ENCODE measurements at places on chromosomes 6 and 20.

DNA sequence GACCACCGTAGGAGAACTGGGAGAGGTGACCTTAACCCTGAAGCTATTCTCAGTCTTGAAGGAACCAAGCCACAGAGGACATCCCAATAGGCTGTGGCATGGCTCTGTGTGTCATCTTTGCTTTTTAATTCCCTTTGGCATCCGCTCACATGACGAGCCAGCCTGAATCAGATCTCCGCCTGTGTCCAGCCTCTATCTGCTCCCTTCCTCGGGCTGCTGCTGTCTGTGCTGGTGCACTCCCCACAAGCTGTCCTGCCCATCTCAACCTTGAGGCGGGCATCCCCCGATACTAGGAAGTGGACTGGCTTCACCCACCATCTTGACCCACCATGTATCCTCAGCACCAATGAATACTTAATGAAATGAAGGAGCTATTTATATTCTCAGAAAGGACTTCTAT, 111.9 kb downstream of the SLC23A2 start:
- no peaks in the 10 kb centered on the region for H3K36me3 ChIP-seq
- no peaks in the 10 kb centered on the region for H3K27me3 ChIP-seq
- no peak overlapping the region for H3K4me3 ChIP-seq
- no peak for DNase-seq
- H3K4me1 ChIP-seq: no peaks in the 10 kb centered on the region
- no peak overlapping the region for H3K27ac ChIP-seq

GRCh38 chr20:25243416-25243979, 4.4 kb upstream of the PYGB start:
- H3K27me3 ChIP-seq: no peaks in the 10 kb centered on the region
- DNase-seq: no peak
- H3K4me1 ChIP-seq: no peaks in the 10 kb centered on the region

GRCh38 chr6:118325220-118325860, 222.8 kb upstream of the PLN start:
- no peaks in the 10 kb centered on the region for H3K36me3 ChIP-seq
- no peaks in the 10 kb centered on the region for H3K27me3 ChIP-seq
- peaks cover 6% of the 10 kb centered on the region for H3K4me1 ChIP-seq
- no peak overlapping the region for H3K4me3 ChIP-seq
- no peak overlapping the region for H3K27ac ChIP-seq

GRCh38 chr6:126949786-126950185, 168.7 kb upstream of the RSPO3 start:
- H3K36me3 ChIP-seq: no peaks in the 10 kb centered on the region
- H3K27me3 ChIP-seq: no peaks in the 10 kb centered on the region
- no peaks in the 10 kb centered on the region for H3K4me1 ChIP-seq
- no peak overlapping the region for H3K4me3 ChIP-seq
- no peak for DNase-seq
- H3K27ac ChIP-seq: no peak overlapping the region

GRCh38 chr6:5701174-5701573, 305.6 kb downstream of the NRN1 start:
- no peak overlapping the region for H3K4me3 ChIP-seq
- DNase-seq: peak; percentile 38
- H3K27me3 ChIP-seq: no peaks in the 10 kb centered on the region
- H3K4me1 ChIP-seq: no peaks in the 10 kb centered on the region
- H3K27ac ChIP-seq: no peak overlapping the region

GRCh38 chr20:13898012-13898612, 92.3 kb downstream of the SEL1L2 start:
- no peak overlapping the region for H3K4me3 ChIP-seq
- H3K27me3 ChIP-seq: no peaks in the 10 kb centered on the region
- no peaks in the 10 kb centered on the region for H3K36me3 ChIP-seq
- no peak for DNase-seq
- no peak overlapping the region for H3K27ac ChIP-seq
- no peaks in the 10 kb centered on the region for H3K4me1 ChIP-seq

DNA sequence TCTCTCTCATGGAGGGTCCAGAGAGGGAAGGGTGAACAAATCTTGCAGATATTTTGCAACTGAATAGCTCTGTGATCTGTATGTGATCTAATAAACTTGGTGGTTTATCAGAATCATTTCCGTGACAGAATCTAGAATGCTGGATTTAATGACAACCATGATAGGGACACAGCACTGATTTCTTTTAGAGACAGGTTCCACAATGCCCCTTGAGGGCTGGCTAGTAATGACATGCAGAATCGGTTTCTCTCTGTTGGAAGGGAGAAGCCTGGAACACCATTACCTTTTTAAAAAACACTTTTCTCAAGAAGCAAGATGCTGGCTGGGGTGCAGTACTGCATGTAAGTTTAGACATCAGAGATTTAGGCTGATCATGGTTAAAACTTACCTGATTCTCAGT, 313.4 kb downstream of the CDH26 start:
- no peak for DNase-seq
- H3K4me1 ChIP-seq: no peaks in the 10 kb centered on the region
- no peak overlapping the region for H3K27ac ChIP-seq

- no peaks in the 10 kb centered on the region for H3K36me3 ChIP-seq
- DNase-seq: no peak
- no peak overlapping the region for H3K4me3 ChIP-seq
- H3K27ac ChIP-seq: no peak overlapping the region
- no peaks in the 10 kb centered on the region for H3K27me3 ChIP-seq
- H3K4me1 ChIP-seq: peaks cover 9% of the 10 kb centered on the region
Observed at GRCh38 chr6:129648819-129649491, 61.0 kb downstream of the ARHGAP18 start.

DNA sequence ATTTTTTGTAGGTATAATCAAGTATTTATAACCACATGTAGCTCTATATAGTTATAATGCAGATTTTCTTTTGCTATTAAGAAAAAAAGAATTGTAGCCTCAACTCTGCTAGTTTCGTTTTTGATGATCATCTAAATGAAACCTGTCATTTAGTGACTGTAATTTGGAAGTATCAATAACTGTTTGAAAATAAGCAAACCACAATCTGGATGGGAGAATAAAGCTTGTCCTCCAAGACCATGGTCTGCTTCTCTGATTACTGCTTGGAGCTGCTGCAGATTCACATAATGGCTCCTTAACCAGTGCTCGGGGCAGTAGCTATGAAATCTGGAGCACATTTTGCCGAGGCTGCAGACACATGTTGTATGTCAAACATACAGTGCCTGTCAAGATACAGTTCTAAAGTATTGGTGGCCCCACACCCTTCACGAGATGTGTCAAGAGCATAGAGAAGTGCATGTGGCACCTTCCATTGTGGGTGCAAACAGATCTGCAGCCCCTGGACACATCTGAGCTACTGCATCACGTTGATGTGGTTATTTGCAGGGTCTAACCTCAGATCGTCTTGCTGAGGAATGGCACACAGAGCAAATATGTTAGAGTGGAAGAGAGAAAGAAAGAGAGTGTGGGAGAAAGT, 255.7 kb upstream of the SUPT3H start:
- no peaks in the 10 kb centered on the region for H3K27me3 ChIP-seq
- no peak overlapping the region for H3K27ac ChIP-seq
- H3K36me3 ChIP-seq: no peaks in the 10 kb centered on the region

DNA sequence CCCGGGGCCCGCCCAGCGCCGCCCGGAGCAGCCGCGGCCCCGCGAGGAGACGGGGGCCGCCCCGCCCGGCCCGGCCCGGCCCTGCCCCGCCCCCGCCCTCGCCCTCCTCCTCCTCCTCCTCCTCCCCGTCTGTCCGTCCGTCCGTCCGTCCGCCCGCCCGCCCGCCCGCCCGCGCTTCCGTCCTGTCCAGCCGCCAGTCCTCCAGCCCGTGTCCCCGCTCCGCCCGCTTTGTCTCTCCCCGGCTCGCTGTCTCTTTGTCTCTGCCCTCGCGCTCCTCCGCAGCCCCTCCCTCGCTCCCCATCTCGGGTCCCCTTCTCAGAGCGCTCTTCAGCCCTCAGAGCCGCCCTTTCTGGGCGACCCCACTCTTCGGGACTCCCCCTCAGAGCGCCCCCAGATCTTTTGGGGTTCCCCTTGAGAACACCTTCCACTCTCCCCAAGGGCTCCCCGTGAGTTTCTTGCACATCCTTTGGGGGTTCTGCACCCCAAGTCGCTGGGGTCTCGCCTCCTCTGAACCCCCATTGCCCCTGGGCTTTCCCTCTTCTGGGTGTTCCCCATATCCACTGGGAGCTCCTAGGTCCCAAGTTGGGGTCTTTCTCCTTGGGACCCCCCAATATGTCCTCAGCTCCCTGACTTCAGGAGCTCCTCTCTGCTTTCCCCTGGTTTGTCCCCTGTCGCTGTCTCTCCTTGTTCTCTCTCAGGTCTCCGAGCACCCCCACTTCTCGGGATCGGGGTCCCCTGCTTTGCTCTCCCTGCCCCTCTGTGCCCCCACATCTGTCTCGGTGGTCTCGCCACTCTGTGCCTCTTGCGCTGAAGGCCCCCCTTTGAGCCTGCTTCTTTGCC, 79.5 kb upstream of the MYL9 start:
- H3K27ac ChIP-seq: peak overlapping the region; percentile 91
- peaks cover 36% of the 10 kb centered on the region for H3K4me1 ChIP-seq
- DNase-seq: peak; percentile 74
- no peaks in the 10 kb centered on the region for H3K36me3 ChIP-seq
- H3K4me3 ChIP-seq: peak overlapping the region; percentile 59
- H3K27me3 ChIP-seq: no peaks in the 10 kb centered on the region

DNA sequence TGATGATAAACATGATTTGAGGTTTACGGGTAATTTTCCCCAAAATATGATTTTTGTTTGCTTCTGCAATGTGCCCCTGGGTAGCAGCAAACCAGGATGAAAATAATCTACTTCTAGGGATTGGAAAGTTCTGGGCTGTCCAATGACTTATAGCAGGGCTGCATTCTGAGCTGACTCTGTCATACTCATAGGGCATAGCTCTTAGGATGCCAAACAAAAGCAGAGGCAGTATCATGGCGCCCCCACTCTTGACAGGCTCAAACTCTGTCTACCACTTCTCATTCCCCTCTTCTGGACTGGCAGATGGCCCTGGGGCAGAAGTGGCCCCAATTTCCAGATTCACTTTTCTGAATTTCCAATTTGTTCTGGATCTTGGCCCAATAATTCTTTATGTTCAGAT, 10.3 kb downstream of the SERPINB1 start:
- H3K36me3 ChIP-seq: peaks cover 8% of the 10 kb centered on the region
- H3K27ac ChIP-seq: no peak overlapping the region
- no peaks in the 10 kb centered on the region for H3K27me3 ChIP-seq
- no peak overlapping the region for H3K4me3 ChIP-seq
- DNase-seq: no peak

GRCh38 chr20:40932436-40932835, 96.2 kb upstream of the TOP1 start:
- H3K36me3 ChIP-seq: no peaks in the 10 kb centered on the region
- H3K4me1 ChIP-seq: no peaks in the 10 kb centered on the region
- no peaks in the 10 kb centered on the region for H3K27me3 ChIP-seq
- DNase-seq: no peak
- no peak overlapping the region for H3K27ac ChIP-seq

All from lung (tissue), 17 donors.